NCI-H1092 treated with DMSO at 0.1 percent for 48 hours (cell line): ENCODE measurements at places on chromosomes 3 and 15.

DNA sequence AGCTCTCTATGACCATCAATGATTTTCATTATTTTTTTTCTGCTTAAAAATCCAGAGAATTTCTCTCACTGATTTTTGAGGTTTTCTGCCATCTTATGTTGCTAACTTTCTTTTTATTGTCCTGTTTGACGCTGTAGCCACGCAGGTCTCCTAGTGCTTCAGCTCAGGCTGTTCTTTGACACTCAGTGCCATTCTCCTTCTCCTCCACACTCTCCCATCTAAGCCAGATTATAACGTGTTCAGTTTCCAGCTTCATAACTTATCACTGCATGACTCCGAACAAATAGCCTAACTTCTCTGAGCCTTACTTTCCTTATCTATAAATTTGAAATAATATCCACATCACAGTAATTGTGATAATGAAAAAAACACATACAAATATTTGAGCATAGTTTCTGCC, 22.8 kb upstream of the ST3GAL6 start:
- DNase-seq, result no peak

DNA sequence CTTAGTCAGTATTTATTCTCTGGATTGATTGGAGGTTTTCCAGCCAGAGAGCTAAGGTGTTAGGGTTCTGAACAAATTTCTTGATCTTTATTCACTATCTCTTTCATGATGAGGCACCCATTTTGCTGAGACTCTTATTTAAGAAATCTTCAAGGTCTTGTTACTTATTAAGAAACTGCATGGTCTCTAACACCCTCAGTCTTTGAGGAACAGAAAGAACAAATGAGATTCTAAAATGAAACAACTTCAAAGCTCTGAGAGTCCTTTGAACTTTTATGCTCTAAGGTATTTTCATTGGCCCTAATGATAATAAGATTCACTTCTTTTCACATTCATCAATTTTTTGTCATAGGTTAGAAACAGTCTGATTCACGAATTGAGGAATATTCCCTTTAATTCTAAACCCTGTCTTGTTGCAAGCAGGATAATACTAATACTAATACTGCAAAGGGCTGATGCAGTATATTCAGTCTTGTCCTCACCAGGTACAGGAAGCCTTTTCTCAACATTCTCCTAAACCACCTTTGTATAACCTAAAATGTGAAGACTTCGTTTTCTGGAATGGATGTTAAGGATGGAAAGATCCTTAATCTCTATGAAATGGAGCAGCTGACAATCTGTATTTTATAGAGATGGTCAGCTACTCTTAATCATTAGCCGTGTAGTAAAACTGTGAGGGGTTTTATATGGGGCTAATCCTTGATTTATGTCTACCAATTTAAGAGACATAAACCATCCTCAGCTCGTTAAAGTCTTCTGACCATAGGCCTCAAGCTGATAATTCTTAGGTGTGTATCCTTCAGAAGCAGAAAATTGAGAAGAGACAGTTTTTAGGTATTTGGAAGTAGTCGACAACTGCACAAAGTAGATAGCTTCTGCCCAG, 198.3 kb downstream of the OTOL1 start:
- DNase-seq, result no peak

DNA sequence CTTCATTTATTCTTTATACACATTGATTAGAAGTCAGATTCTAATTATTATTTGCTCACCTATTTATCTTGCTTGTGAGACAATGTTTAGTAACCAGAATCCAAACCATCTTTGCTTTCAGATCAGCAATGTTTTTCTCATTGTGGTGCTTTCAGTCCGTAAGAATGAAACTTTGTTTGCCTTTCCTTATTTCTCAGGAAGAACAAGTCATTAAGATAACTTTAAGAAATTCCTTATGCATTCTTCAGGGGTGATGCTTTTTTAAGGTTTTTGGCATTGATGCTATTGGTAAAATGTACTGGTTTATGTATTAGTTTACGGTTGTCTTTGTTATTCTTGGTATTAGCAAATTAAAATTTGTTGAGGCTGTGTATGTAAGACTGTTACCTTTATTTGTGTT, 120.8 kb upstream of the POU1F1 start:
- no peak for DNase-seq

GRCh38 chr3:130963444-130963843, 63.2 kb downstream of the ASTE1 start:
- DNase-seq, result no peak

DNA sequence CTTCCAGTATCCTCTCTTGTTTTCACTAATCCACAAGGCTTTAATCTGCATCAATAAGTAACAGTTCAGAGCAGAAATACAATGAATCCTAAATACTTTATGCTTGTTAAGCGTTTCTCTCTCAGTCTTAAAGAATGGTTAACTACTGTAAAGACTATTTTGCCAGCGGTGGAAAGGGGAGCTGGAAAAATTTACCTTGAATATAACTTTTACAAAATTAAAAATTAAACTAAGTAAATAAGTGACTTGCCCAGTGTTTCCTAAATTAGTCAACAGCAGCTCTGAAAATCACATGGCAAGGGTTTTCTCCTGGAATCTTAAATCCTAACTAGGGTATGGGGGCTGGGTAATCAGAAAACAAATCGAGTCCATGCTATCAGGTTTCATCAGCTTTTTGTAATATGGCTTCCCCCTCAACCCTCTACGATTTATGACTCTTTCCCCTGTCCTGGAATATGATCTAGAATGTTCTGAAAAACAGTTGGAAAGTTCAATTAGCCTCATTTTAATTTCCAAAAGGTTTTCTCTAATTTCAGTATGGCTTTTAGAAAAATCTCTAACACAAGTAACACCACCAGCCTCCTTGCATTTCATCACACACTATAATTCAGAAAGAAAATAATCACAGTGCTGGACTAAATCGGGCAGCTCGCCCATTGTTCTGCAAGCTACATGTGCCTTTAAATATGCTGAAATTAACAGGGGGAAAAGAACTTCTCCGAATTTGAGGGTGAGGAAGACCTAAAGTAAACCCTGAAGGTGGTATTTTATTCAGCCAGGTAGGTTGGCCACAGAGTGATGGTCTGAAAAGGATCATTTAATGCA, 133.5 kb downstream of the ADAMTS9 start:
- no peak for DNase-seq

GRCh38 chr3:23103764-23104163, 99.4 kb upstream of the UBE2E2 start:
- no peak for DNase-seq

- DNase-seq, result no peak
Measured at GRCh38 chr3:171383206-171384018, 76.8 kb downstream of the TNIK start.

DNA sequence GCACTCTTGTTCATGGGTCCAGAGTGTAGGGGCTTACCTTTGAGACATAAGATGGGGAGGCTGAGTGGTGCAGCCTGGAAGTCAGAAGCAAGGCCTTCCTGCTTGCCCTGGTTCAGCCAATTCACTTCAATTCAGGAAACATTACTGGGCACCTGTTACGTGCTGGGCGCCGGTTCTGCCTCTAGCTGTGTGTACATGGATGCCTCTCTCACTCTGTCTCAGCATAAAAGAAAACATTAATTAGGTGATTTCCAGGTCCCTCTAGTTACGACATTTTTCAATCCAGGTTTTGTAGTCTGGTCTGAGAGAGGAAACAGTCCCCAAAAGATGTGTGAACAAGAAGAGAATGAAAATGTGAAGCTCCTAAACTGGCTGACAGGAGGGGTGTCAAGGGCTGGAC, 1.2 kb downstream of the RTP1 start:
- DNase-seq, result no peak

DNA sequence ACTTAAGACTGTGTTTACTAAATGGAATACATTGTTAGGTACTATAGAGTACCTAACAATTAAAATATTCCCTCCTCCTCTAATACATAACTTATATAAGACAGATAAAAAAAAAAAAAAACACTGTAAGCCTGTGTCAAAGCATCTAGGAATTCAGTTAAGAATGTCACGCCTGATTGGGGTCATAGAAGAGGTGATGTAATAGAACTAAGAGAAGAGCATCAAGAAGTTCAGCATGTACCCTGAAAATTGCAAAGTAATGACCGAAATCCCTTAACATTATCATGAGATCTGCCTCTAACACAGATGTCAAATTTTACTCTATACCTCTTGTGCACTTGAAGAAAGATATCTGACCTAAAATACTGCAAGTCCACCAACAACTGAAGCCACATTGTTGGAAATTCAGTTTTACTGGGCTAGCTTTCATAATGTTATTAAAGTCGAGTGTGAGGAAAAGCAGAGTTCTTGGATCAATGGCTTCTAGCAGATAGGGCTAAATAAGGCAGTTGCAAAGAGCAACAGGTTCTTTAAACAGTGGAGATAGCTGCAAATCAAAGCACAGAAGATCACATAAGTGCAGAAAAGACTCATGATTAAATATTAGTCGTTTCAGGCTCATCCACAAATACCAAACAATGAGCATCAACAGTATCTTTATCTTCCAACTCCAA, 75.0 kb downstream of the TBL1XR1 start:
- no peak for DNase-seq

GRCh38 chr15:62561571-62561970, 396.5 kb upstream of the C2CD4B start:
- DNase-seq, result no peak

GRCh38 chr3:138371070-138371965, 22.9 kb downstream of the MRAS start:
- no peak for DNase-seq

- no peak for DNase-seq
Measured at GRCh38 chr3:183185696-183186095, 23.2 kb upstream of the LAMP3 start.

DNA sequence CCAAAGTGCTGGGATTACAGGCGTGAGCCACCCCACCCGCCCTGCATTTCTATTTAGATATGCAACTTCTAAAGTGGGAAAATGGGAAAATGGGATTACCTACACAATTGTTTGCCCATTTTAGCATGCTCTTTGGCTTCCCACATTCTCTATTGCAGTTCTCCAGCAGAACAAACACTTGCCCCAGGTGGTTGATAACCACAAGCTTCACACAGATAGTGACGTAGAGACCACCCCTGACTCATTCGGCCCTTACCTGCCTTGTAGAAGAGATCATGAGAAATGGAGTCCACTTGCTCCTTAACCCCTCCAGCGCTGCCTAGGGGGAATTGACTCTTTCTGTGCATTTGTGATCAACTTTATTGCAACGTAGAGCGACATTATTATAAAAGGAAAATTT, 83.2 kb upstream of the RAP2B start:
- no peak for DNase-seq

- DNase-seq, result no peak
Measured at GRCh38 chr3:100993309-100993708, at the start of gene ABI3BP. Gene ABI3BP, minus strand, starts transcription at chr3:100993421. Its CDS starts 37 bp downstream, at chr3:100993384.

DNA sequence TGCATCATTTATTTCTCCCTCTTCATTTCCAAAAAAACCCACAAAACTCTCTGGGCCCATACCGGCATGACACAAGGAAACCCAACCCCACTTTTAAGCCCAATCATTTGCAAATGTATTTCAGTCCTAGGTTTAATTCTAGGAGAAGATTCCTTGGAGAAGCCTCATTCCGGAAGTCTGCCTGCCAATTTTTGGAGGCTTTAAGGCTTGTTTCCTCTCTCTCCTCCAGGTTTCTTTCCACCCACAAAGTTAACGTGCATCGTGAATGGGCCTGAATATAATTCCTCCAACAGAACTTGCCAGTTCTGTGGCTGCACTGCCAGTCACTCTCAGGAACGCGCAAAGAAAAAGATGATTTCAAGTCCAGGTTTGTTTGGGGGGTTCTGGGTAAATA, 69.9 kb upstream of the FOXP1 start:
- no peak for DNase-seq
